ENCODE measurements at places on chromosomes 2 and 18. TPM values are rescaled to one million over a fixed set of nuclear protein-coding genes. Genes with fewer than 3 reads are reported as not detected.

DNA sequence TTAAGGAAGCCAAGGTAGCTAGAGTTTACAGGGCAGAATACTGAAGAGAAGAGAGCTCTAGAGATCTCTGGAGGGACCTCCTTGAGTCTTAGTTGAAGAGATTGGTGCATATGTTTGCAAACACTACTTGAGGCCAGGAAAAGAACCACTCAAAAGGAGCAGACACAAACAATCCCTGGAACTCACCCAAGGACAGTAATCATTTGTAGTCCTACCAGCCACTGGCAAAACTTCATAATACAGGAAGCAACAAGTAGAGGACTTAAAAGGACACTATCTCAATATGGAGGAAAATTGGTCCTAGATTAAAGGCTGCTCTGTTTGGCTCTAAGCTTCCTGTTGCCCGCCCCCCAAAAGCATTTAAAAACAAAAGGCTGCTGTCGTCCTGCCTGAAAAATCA lies 46.9 kb upstream of the UBXN4 start:
- peak; percentile 77 for DNase-seq

GRCh38 chr18:53639687-53640086 lies 584.8 kb downstream of the MBD2 start:
- no peak for DNase-seq

DNA sequence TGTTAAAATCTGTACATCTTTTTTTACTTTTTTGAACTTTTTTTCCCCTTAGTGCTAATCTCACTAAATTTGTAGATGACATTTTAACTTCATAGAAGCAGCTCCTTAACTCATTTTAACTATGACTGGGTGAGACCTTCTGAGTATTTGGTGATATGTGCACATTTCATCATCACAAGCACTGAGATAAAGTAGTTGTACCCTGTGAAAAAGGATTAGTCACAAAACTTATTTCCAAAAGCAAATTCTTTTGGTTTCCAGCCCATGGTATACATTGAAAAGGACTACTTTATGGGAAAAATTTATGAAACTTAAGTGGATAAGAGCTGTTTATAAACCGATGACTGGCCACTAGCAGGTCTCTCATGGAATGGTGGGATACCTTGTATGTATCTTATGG lies 581.5 kb downstream of the PLCL1 start:
- no peak for DNase-seq

DNA sequence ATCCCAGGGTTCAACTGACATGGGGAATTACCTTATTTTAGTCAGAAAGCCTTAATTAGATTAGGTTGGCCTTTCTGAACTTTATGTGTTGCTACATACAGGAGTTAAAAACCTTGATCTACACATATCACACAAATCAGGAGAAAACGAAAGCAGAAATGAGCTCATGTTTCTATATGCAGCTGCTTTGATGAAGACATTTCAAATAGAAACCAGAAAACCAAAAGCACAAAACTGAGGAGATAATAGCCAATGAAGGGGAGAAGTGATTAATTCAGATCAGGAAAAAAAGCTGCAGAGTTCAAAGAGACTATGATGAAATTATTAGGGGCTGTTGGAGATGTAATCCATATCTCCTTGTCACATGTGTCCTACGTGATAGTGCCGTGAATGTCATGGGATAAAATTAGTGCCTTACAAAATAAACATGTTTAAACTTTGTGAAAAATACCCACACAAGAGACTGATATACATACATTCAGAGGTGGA lies 255.0 kb downstream of the CAMKMT start:
- peak; percentile 2 for DNase-seq

Gene DIPK1C
- not detected for total RNA-seq

Gene L3MBTL4
- total RNA-seq: 2.8 TPM

GRCh38 chr2:69638630-69639029 lies 4.9 kb downstream of the AAK1 start:
- DNase-seq: no peak

Gene SGPP2
- total RNA-seq: not detected

GRCh38 chr2:218517434-218518206 lies 50.5 kb downstream of the USP37 start:
- no peak for DNase-seq

DNA sequence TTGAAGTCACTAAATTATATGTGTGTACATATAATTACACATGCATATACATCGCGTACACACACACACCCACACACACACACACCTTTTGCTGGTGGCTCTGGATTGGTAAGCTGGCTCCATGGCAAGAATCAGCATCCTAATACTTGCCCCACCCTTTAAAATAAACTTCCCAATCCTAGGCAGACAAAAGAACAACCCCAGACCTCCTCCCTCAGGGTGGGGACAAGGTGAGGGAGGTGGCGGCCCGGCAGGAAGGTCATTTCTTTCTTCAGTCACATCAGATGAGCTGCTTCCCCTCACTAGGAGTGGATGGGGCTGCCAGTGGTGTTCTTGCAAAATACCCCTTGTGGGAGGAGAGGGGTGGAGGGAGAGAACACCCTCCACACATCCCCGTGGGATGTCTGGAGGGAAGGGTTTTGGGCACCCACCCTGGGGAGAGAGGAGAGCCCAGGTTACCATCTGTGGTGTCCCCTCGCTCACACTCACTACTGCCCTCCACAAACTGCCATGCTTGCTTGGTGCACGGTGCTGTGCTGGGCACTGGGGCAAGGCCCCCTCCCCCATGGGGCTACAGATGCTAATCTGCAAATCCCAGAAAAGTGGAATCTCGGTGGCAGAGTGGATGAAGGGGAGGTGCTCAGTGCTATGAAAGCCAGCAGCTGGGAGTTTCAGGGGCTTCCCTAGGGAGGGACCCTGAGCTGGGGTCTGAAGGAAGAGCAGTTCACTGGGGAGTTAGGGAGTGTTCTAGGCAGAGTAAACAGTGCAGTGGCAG lies 64.0 kb downstream of the ODC1 start:
- no peak for DNase-seq

Gene RGPD4
- total RNA-seq: not detected

GRCh38 chr2:222174450-222174849 lies 124.3 kb downstream of the PAX3 start:
- no peak for DNase-seq

- no peak for DNase-seq
Measured at GRCh38 chr2:34734042-34734441, 1134.9 kb upstream of the FAM98A start.

DNA sequence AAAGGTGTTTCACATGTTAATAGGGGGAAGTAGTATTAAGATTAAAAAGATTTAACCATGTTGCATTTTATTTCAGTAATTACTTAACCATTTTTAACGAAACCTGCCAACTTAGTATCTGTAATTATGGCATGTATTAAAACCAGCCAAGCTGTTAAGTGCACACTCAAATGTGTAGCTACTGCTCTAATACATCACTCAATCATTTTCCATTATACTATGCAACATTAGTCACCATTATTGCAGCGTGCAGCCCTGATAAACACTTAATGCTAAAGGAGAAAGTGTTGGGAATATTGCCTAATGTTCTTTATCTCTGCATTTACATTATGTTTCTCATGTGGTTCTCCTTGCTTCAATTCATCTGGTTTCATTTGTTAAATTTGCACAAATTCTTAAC lies 745.9 kb upstream of the FAM98A start:
- DNase-seq: no peak

GRCh38 chr2:100350661-100351185 lies 28.4 kb upstream of the LONRF2 start:
- DNase-seq: no peak

GRCh38 chr2:238262496-238263122 lies 22.8 kb upstream of the HES6 start:
- DNase-seq: no peak

Gene DNER
- 0.44 TPM for total RNA-seq

Gene POTEE
- 0.44 TPM for total RNA-seq

Gene RFTN2
- total RNA-seq: 13.3 TPM

DNA sequence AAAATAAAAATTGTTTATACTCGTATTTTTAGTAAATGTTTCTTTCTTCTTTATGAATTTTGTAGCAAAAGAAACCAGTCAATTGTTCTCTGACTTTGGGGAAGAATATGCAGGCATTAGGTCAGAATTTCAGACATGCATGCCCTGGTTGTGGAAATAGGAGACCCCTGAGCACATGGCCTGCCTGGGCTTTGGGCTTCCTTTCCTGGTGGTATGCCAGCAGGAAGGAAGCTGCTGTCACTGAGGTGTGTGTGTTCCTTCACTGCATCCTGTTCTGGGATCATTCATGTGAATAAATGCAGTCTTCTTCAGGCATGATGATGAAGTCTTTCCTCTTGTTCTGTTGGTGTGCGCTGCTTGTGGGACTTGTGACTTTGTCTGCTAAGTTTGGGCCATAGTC lies 920.2 kb upstream of the VRK2 start:
- DNase-seq: peak; percentile 68

Gene HAAO
- total RNA-seq: not detected

Gene BBS5
- total RNA-seq: 1.3 TPM

Gene GNLY
- not detected for total RNA-seq

DNA sequence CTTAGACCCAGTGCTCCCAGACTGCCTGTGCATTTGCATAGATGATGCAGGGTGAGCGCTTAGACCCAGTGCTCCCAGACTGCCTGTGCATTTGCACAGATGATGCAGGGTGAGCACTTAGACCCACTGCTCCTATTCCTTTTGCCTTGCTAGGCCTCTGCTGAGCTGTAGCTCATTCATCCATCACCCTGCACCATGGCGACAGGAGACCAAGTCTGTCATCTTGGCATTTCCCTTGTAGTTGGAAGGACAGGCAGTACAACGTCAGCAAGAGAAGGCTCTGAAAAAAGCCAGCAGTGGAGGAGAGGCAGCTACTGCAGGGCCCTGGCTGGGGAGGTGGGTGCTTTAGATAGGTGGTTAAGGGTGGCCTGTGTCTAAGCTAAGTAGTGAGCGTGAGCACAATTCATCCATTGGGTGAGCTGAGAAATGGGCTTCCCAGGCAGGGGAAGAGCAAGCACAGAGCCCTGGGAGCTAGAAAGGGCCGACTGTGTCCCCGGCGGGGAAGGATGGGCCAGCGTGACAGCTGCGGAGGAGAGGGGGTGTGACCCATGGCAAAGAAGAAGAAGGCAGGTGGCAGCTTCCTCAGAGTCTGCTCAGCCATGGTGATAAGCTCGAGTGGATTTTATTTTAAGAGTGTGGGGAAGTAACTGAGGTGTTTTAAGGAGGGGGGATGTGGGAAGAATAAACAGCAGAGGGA lies 108.8 kb downstream of the LPIN1 start:
- DNase-seq: no peak

DNA sequence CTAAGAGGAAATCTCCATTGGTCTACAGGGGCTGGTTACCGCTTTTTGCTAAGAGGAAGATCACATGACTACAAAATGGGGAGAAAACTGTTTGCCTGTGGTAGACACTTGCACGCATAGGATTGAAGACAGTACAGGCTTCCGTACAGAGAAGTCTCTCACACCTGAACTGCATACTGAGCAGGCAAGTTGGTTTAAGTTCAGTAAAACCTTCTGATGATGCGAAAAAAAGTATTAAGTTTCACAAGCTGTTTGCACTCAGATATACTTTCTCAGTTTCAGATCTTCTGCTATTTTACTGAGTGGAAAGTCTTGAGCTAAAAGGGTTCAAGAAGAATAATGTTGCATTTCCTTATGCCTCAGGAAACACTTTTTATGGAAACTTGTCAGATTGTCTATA lies 292.2 kb upstream of the MC4R start:
- DNase-seq: no peak

GRCh38 chr18:79586436-79587225 lies 93.0 kb upstream of the CTDP1 start:
- no peak for DNase-seq

GRCh38 chr18:75474332-75474731 lies 46.8 kb upstream of the SMIM21 start:
- no peak for DNase-seq

GRCh38 chr2:221494556-221494955 lies 77.5 kb downstream of the EPHA4 start:
- DNase-seq: no peak

- no peak for DNase-seq
Measured at GRCh38 chr2:64120928-64121327, 23.3 kb downstream of the PELI1 start.

DNA sequence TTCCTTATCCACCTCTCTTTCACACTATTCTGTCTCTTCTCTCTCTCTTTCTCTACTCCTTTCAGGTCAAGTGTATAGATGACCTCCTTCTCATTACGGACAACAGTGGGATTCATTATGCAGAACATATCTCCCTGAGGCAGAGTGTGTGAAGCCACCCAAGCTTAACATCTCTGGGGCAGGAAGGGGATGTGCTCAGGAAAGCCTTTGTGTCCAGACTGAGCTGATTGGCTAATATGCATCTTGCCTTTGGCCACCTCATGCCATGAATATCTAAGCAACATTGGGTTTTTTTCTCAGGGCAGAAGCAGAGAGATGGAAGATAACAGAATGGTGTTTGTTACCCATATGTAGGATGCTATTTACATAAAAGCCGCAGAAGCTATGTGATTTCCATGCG lies 211.4 kb upstream of the LRRTM1 start:
- no peak for DNase-seq

GRCh38 chr2:69934614-69934908 lies 19.7 kb downstream of the MXD1 start:
- no peak for DNase-seq

All from lung microvascular endothelial cell (primary cell).